Natural killer cell treated with Interleukin-12 subunit alpha and Interleukin-12 subunit beta and Interleukin-15 and Interleukin-18, amount 100 ng/mL, for 72 hours (primary cell): ENCODE measurements at places on chromosomes 3 and 15.

GRCh38 chr3:106210923-106211322 is 342.1 kb upstream of the CBLB start:
- no peak overlapping the region for H3K27ac ChIP-seq
- DNase-seq, result no peak
- H3K4me3 ChIP-seq, result peak overlapping the region; percentile 10
- peaks cover 18% of the 10 kb centered on the region for H3K36me3 ChIP-seq

- no peak overlapping the region for H3K4me3 ChIP-seq
- no peaks in the 10 kb centered on the region for H3K4me1 ChIP-seq
- DNase-seq, result no peak
- H3K27me3 ChIP-seq, result no peaks in the 10 kb centered on the region
- H3K27ac ChIP-seq, result no peak overlapping the region
- no peaks in the 10 kb centered on the region for H3K36me3 ChIP-seq
Measured at GRCh38 chr3:104566054-104566453, 800.7 kb upstream of the ALCAM start.

DNA sequence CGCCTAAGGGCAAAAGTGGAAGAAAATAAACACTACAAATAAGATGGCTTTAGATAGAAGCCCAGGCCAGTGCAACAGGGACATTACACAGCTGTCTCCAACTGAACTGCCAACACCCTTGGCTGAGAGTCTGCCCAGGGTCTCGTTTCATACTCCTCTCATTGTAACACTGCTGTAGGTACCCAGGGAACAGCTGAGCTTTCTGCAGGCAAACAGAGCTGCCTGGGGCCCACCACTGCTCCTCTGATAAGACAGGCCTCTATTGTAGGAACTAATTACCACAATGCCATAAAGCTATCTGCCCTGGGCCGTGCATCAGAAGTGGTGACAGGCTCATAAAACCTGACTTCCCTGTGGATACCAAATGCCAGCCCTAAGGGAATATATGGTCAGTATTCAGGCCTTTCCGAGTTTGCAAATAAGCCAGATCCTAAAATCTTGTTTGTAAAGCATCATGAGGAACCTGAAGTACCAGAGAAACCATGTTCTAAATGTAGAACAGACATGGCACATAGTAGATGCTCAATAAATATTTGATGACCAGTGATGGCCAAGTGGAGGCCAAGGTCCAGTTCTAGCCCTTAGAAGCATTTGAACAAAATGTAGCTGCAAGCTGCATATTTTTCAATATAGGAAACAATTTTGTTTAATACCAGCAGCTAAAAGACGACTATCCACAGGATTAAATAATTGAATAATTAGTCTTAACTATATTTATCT is 84.3 kb upstream of the NEO1 start:
- no peak for DNase-seq
- peaks cover 53% of the 10 kb centered on the region for H3K4me1 ChIP-seq
- H3K4me3 ChIP-seq, result peak overlapping the region; percentile 53
- H3K27me3 ChIP-seq, result no peaks in the 10 kb centered on the region
- H3K36me3 ChIP-seq, result peaks cover 4% of the 10 kb centered on the region

GRCh38 chr3:78015856-78016255 is 976.0 kb downstream of the ROBO2 start:
- H3K27ac ChIP-seq, result no peak overlapping the region
- DNase-seq, result no peak
- H3K4me1 ChIP-seq, result no peaks in the 10 kb centered on the region
- peaks cover 19% of the 10 kb centered on the region for H3K36me3 ChIP-seq

GRCh38 chr3:193342551-193342950 is 36.0 kb downstream of the ATP13A5 start:
- no peak overlapping the region for H3K27ac ChIP-seq
- no peaks in the 10 kb centered on the region for H3K4me1 ChIP-seq
- H3K36me3 ChIP-seq, result no peaks in the 10 kb centered on the region
- peaks cover 5% of the 10 kb centered on the region for H3K27me3 ChIP-seq
